NCI-H510A (cell line): ENCODE measurements at places on chromosomes 3 and 15.

- no peak for DNase-seq
Observed at GRCh38 chr3:128969993-128970739, 23.7 kb downstream of the CFAP92 start.

DNA sequence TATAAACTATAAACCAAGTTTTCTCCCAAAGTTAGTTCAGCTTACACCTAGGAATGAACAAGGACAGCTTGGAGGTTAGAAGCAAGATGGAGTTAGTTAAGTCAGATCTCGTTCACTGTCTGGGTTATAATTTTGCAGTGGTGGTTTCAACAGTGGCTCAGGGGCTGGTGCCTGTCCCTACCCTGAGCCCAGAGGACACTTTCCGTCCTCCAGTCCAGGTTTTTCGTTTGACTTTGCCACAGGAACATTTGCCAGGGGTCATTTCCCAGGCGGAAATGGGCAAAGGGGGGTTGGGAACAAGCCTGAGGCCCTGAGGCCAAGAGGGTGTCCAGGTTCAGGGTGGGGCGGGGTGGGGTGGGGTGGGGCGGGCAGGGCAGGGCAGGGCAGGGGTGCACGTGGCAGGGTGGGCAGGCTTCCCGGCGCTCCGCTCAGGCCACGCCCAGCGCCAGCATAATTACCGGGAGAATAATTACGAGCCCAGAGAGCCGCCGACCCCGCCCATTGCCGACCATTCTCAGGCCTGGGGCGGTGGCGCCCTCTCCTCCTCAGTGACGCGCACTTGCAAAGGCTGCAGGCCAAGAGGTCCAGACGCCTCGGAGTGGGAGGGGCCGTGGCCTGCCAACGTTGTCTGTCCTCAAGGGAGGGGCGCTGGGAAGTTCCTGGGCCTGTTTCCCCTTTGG, 70.4 kb downstream of the KLF13 start:
- DNase-seq = peak; percentile 64

- peak; percentile 82 for DNase-seq
Observed at GRCh38 chr3:129278439-129278965, at the start of gene HMCES. TSS of gene HMCES (plus strand) at chr3:129278870. CDS start at chr3:129279733, 863 bp downstream.

GRCh38 chr15:52256930-52257733, 38.5 kb downstream of the MYO5C start:
- DNase-seq = no peak

- DNase-seq = no peak
Observed at GRCh38 chr3:114299421-114299820, 5.6 kb downstream of the TIGIT start.

GRCh38 chr15:101028321-101028720, 109.2 kb downstream of the LRRK1 start:
- DNase-seq = no peak

DNA sequence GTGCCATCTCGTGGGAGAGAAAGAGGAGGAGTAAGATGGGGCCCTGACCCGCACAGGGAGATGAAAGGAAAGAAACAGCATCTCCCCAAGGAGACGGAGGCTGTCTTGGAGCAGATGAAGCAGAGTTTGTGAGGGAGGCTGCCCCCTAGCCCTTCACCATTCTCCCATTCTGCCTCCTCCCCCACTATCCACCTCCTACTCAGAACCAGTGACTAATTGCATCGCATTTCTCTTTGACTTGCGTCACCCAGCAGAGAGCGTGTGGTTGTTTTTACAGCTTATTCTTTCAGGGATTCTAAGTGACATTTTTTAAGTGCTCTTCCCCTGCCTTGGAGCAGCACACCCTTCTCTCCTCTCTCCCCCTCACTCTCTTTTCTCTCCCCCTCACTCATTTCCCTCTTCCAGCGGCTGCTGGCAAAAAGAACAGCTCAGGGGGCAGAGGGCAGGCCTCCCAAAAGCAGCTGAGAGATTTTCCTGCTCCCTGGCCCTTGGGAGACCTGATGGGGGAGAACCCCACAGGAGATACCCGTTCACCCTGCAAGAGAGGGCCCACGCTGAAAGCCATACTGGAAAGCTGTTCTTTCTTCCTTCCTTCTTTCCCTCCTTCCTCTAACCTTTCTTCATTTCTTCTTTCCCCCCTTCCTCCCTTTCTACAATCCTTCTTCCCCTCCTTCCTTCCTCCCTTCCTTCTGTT, 91.8 kb downstream of the MRPL46 start:
- no peak for DNase-seq
